ENCODE measurements at places on chromosomes 3 and 15.
A peak's percentile ranks its signal among the peaks of the same experiment; 100 is the strongest.

GRCh38 chr3:16112910-16113504 is 61.5 kb upstream of the GALNT15 start:
- no peak for DNase-seq

- DNase-seq: no peak
Observed at GRCh38 chr3:186520431-186520830, 23.7 kb downstream of the CRYGS start.

- no peak for DNase-seq
Observed at GRCh38 chr15:73398861-73399260, 30.1 kb upstream of the HCN4 start.

GRCh38 chr15:59528961-59529402 is 82.6 kb upstream of the GCNT3 start:
- DNase-seq: peak; percentile 50

DNA sequence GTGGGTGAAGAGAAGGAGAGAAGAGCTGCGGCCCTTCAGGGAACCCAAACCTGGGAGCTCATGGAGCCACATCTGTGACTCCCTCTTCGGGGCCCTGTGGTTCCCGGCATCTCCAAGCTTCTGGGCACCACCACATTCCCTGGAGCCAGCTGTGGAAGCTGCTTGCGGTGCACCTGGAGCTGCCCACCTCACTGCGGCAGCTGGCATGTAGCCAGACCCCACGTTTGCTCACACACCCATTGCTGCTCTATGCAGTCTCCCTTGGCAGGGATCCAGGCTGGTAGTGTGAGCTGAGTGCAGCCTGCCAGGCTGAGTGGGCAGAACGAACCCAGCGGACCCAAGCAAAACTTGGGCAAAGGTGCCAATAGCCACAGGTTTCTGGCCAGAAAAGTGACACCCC is 16.8 kb upstream of the PLA2G4E start:
- DNase-seq: peak; percentile 28

- DNase-seq: no peak
Observed at GRCh38 chr3:147903026-147903425, 493.9 kb downstream of the ZIC1 start.

DNA sequence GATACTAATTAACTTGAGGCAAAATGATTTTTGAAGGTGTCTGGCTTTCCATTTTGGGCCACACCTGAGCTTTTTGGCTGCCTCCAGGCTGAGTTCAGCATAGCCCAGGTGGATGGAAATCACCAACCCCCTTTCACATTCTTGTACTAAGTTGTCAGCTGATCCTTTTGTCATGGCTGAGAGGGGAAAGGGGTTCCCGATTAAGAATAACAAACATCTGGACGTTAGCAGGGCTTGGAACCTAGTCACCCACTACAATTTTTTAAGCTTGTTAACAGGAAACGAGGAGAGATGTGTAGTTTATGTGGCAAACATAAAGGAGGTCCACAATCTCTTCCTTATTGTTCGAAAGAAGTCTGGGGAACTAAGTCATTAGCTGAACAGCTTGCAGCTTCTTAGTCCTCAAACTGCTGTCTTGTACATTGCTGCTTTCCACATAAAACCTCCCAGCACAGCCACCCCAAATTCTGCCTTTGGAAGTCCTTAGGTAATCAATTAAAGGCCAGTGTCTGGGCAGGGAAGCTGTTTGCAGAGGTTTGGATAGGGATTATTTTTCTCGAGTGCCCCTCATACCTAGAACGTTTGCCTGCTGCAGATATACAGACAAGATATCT is 5.0 kb downstream of the NR2F2 start:
- DNase-seq: no peak

- no peak for DNase-seq
Observed at GRCh38 chr3:100982710-100983109, 10.5 kb downstream of the ABI3BP start.

DNA sequence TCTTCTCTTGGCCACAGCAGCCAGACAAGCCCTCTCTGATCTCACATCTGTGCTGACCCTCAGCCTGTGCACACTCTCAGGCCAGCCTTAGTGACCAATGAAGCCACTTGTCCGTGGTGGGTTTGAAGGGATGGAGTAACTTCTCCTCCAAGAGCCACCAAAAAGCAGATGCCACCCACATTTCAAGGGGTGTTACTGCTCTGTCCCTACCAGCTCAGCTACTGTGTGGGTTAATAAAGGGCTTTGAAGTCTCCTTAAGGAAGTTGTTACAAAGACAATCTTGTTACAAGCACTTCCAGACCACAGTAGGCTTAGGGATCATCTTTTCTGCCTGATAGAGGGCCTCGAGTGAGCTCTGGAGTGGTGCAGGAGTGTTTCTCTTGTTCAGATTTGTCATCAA is 3.3 kb upstream of the CA12 start:
- no peak for DNase-seq

DNA sequence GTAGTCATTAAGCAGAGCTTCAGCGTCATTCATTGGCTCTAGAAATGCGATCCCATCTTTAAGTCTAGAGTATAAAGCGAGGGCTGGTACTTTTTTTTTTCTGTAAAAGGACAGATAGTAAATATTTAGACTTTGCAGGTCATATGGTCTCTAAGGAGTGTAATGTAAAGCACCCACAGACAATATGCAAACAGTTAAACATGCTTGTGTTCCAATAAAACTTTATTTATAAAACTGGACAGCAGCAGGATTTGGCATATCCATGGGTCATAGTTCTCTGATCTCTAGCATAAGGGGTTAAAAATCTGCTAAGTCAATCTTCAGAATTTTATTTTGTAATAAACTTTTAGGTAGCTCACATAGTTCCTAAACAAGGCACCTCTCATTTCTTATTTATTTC is 226.8 kb upstream of the TBC1D5 start:
- no peak for DNase-seq

- no peak for DNase-seq
Observed at GRCh38 chr3:143839980-143840379, 8.3 kb downstream of the SLC9A9 start.

- DNase-seq: no peak
Observed at GRCh38 chr3:7565574-7565973, 704.7 kb downstream of the GRM7 start.

DNA sequence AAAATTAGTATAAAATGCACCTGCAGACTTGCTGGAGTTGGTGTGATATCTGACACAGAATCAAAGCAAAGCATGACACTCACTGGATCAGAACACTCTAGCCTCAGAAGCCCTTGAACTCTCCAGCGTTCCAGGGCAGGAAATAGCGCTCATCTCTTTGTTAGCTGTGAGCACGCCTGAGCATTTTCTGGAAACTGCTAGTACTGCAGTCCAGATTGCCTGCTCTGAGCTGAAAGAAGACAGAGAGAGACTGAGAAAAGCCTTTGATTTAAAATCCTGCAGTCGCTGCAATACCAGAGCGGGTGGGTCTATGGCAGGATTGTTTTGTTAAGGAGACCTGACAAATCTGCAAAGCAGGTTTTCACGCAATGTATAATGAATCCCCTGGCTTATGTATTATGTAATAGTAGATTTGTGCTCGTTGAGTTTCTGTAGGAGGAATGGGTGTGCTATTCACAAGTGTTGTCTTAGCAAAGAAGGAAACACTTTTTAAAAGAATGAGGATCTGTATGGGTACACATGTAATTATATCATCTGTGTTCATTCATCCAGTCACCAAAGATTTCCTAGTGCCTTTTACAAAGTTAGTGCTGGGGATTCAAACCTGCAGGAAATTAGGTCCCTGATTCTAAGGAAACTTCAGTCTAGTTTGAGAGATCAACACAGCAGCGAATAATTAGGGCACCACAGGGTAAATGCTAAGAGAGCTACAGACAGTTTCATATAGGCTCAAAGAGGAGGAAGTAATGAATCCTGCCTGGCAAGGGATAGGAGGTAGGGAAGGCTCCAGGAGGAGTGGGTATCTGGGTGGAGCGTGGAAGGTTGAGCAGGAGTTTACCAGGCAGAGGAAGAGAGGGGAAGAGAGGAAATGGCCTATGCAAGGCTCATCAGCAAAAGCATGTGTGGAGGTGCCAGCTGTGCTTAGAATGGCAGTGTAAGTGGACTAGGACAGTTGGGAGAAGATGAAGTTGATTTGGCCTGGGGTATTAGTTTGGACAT is 26.1 kb upstream of the MGLL start:
- no peak for DNase-seq

- no peak for DNase-seq
Observed at GRCh38 chr3:55519019-55519418, 31.9 kb upstream of the WNT5A start.

DNA sequence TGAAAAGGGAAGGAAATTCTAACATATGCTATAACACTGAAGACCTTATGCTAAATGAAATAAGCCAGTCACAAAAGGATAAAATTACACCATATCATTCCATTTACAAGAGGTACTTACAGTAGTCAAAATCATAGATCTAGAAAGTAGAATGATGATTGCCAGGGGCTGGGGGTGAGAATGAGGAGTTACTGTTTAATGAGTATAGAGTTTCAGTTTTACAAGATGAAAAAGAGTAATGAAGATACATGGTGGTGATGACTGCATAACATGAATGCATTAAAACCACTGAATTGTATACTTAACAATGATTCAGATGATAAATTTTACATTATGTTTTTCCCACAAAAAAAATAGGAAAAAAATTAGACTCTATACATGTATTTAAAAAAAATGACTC is 152.6 kb downstream of the SCAPER start:
- no peak for DNase-seq

- no peak for DNase-seq
Observed at GRCh38 chr3:27910456-27910855, 188.3 kb upstream of the EOMES start.

DNA sequence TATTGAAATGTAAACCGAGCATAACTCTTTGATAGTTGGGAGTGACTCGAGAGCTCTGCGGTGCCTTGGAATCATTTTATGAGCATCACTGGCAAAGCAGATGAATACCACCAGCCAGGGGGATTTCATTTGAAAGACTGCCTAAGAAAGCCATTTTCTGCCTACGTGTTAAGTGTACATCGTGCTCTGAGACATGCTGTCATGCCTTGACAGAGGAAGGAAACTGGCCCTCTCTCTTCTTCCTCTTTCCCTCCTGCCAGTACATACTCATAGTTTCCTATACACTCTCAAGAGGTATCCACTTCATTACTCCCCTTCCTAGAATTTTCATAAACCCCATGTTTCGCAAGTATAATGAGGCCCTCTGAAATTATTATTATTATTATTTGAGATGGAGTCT is 8.8 kb downstream of the BCL2A1 start:
- DNase-seq: no peak

DNA sequence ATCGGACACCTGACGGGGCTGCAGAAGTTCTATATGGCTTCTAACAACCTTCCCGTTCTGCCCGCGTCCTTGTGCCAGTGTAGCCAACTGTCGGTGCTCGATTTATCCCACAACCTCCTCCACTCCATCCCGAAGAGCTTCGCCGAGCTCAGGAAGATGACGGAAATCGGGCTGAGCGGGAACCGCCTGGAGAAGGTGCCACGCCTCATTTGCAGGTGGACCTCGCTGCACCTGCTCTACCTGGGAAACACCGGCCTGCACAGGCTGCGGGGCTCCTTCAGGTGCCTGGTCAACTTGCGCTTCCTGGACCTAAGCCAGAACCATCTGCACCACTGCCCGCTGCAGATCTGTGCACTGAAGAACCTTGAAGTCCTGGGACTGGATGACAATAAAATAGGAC is 9.8 kb upstream of the LRRC34 start:
- DNase-seq: no peak

DNA sequence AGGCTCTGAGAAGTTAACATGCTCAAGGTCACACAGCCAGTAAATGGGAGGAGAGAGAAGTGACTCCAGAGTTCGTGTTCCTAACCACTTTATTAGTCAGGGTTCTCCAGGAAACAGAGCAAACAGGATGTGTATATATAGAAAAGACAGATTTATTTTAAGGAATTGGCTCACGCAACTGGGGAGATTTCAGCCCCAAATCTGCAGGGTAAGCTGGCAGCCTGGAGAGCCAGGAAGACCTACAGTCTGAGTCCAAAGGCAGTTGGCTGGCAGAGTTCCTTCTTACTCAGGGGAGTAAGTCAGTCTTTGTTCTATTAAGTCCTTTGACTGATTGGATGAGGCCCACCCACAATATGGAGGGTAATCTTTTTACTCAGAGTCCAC is 118.2 kb upstream of the PROK2 start:
- no peak for DNase-seq

DNA sequence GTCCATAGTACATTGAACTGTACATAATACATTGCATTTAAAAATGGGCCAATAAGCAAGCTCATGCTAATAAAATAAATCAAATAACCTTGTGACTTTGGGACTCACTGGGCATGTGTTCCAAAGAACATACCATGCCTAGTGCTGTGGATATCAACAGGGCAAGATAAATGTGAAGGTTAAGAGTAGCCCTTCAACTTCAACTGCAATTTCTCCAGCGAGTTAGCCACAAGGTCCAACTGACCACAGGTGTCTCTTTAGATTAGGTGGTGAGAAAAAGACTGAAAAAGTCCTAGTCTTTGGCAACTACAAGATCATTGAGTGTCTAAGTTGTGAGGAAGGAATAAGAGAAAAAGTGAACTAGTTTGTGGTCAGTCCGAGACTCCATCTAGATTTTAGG is 78.3 kb upstream of the ATP11B start:
- DNase-seq: no peak

- DNase-seq: peak; percentile 32
Observed at GRCh38 chr3:121152573-121152972, 244.6 kb downstream of the STXBP5L start.

DNA sequence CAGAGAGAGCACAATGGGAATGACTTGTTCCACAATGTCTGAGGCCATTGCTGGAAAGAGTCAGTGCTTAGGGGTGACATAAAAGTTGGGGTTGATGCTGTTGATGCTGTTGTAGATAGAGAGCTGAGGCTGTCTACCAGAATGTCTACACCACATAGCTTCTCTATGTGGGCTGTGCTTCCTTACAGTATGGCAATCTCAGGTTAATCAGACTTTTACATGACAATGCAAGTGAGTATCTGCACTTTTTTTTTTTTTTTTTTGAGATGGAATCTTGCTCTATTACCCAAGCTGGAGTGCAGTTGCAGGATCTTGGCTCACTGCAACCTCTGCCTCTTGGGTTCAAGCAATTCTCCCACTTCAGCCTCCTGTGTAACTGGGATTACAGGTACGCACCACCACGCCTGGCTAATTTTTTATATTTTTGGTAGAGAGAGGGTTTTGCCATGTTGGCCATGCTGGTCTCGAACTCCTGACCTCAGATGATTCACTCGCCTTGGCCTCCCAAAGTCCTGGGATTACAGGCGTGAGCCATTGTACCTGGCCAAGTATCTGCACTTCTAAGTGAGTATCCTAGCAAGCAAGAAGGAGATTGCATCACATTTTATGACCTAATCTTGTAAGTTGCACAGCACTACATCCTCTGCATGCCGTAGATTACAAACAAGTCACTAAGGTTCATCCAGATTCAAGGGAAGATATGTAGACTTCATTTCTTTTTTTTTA is 28.7 kb downstream of the DLEC1 start:
- DNase-seq: no peak

GRCh38 chr3:64311424-64312061 is 86.3 kb upstream of the PRICKLE2 start:
- no peak for DNase-seq

GRCh38 chr3:152818027-152818426 is 16.9 kb upstream of the P2RY1 start:
- no peak for DNase-seq

- DNase-seq: peak; percentile 4
Observed at GRCh38 chr3:171770689-171771620, 39.3 kb downstream of the PLD1 start.
